CD4-positive, alpha-beta T cell treated with Interferon gamma for 1 hour (primary cell): ENCODE measurements at places on chromosomes 12 and 14.
A peak's percentile ranks its signal among the peaks of the same experiment; 100 is the strongest.

DNA sequence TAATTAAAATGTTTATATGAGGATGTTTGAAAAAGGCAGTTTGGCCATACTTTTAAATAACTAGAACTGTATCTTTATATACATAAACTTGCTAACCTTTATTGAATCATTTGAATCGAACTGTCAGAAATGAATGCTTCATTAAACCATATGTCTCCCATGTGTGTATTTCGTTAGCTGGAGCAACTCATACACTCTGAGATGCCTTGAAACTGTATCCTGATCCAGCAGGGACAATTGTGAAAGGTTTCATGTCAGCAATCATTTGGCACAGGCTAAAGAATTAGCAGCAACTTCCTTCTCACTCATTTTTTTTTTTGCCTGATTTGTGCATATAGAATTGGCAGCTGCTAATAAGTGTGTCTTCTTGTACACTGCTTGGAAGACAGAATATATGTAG, 109.9 kb downstream of the NAV3 start:
- DNase-seq, result no peak

GRCh38 chr12:39294715-39295114, 148.2 kb downstream of the KIF21A start:
- DNase-seq, result no peak

GRCh38 chr14:20682127-20682434, 2.3 kb upstream of the RNASE4 start:
- DNase-seq, result no peak

DNA sequence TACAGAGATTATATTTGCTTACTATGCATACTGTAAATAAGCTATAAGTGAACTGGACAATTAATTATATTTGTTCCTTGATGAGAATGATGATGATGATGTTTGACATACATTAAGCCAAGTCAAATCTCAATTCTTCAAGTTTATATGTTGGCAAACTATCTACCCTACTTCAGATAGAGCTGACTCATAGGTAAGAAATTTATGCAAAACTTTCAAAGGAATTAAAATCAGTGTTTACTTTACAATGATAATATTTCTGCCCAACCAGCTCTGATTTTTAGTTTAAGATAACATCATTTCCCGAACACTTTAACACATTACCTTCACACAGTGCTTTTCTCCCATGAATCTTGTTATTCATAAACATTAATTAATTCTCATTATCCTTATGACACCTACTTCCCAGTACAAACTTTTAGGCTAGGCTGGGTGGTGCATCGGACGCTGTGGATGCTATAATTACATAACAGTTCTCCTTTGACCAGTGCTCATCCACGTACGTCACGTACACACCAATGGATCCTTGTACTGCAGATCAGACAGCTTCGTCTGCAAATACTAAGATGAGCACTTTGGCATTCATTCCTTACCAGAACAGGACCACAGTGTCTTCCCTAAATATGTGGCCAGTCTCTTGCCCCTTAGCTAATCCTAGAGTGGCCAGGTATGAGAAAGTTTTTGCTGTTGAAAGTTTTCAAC, 18.3 kb downstream of the BMP4 start:
- DNase-seq, result no peak

GRCh38 chr12:6765048-6765633, 1.0 kb upstream of the PTMS start:
- no peak for DNase-seq

GRCh38 chr12:130816097-130816496, 23.0 kb downstream of the STX2 start:
- no peak for DNase-seq

- DNase-seq, result no peak
These were observed 25.7 kb downstream of the TRAF3 start for GRCh38 chr14:102802834-102803523.

DNA sequence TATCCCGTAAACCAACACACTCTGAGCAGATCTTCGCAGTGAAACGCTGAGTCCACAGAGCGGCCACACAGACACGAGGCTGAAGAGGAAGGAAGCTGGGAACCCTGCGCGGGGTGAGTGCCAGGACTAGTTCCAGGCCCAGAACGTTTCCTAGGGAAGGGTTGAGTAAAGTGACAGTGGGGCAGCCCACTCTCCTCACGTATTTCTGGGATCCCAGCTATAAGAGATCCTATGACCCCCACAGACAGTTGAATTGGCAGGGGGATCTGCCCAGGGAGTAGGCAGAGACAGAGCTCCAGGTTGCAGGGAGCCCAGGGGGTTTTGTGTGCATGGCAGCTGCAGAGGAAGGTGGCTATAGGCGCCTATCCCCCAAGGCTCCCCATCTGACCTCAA, 51.1 kb downstream of the GTF2A1 start:
- peak; percentile 4 for DNase-seq

GRCh38 chr12:105220150-105220928, 15.6 kb downstream of the APPL2 start:
- DNase-seq, result no peak

GRCh38 chr12:12724421-12725085, 7.4 kb downstream of the CDKN1B start:
- no peak for DNase-seq

- no peak for DNase-seq
These were observed 14.1 kb downstream of the SGPP1 start for GRCh38 chr14:63713764-63714163.

DNA sequence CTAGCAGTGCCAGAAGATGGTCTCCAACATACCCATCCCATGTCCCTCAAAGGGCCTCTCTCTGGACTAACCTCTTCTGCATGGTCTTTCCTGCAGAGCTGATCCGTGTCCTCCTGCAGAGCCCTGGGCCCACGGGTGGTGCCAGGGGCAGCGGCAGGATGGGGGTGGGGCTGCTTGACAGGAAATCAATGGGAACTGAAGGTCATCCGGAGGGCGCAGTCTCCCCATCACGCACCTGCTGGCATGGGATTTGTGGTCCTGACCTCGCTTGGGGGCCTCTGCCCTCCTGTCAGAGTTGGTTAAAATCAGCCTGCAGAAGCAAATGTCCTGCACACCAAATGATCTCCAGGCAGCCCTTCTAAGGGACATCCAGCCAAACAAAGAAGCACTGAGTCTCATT, 110.2 kb downstream of the DPF3 start:
- no peak for DNase-seq

DNA sequence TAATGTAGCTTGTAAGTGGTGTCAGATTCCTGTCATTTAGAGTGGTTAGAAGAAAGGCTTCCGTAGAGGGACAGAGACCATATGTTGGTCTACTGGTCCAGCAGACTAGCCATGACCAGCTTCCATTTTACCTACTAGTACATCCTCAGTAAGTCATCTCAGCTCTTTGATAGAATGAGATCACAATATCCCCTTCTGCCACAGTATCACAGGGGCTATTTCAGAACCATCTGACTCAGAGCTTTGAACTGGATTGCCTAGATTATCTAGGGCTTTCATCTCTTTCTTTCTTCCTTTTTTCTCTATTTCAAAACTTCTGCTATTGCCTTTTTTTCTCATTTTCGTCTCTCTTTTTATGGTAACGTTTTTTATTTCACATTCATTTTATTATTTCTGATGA, 4.7 kb downstream of the ZDHHC17 start:
- no peak for DNase-seq
